ENCODE measurements at places on chromosomes 5 and 9. TPM values are rescaled to one million over a fixed set of nuclear protein-coding genes. Genes with fewer than 3 reads are reported as not detected.

The IFNA21 gene
- not detected for total RNA-seq

The SPINK13 gene
- not detected for total RNA-seq

The DMRT3 gene
- total RNA-seq = 0.24 TPM

The PCDHB5 gene
- total RNA-seq = 1.8 TPM

The ANKRD34B gene
- total RNA-seq = 0.30 TPM

The ADAMTS2 gene
- 13.0 TPM for total RNA-seq

The QRFP gene
- total RNA-seq = not detected

The FAM221B gene
- total RNA-seq = 0.32 TPM

The CEMIP2 gene
- 152 TPM for total RNA-seq

The NIM1K gene
- 4.8 TPM for total RNA-seq

The TLX3 gene
- total RNA-seq = not detected

The AHRR gene
- 8.4 TPM for total RNA-seq

The WDR31 gene
- 4.5 TPM for total RNA-seq

The SPINK4 gene
- total RNA-seq = not detected

The CFAP157 gene
- 25.9 TPM for total RNA-seq

Measured in lower lobe of right lung (tissue), 2 donors.